ENCODE measurements at places on chromosomes 3 and 15. TPM values are rescaled to one million over a fixed set of nuclear protein-coding genes. Genes with fewer than 3 reads are reported as not detected.

The HHLA2 gene
- 0.24 TPM for total RNA-seq

The IFT80 gene
- 36.7 TPM for total RNA-seq

The CCR5 gene
- 1.2 TPM for total RNA-seq

The PP2D1 gene
- total RNA-seq: not detected

The ABHD17C gene
- total RNA-seq: 2.0 TPM

DNA sequence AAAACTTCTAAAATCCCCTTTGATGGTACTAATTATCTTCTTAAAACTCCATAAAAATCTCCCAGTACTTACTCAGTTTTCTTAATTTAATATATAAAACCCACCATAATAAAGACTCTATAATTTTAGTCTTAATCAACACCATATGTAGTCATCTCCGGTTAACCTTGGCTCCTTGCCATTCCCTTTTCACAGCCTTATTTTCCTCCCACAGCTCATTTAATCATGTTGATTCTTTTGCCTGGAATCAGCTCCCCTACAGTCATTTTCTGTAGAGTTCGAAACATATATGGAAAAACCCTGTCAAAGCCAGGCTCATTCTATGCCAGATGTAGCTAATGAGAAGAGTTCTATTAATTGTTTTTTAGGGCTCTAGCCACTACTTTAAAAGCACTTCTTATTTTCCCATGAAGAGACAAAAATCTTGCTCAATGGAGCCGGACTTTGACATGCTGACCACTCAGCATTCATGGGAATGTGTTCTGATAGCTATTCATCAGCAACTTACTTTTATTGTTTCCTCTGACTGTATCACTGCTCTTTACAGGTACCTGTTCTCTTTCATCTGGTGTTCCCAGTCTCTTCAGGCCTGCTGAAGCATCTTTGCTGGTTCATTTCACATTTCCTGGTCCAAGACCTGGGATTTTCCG lies 573.4 kb downstream of the NAALADL2 start:
- H3K4me3 ChIP-seq: no peak overlapping the region
- no peaks in the 10 kb centered on the region for H3K27me3 ChIP-seq
- DNase-seq: no peak
- H3K4me1 ChIP-seq: no peaks in the 10 kb centered on the region
- no peak overlapping the region for H3K27ac ChIP-seq

DNA sequence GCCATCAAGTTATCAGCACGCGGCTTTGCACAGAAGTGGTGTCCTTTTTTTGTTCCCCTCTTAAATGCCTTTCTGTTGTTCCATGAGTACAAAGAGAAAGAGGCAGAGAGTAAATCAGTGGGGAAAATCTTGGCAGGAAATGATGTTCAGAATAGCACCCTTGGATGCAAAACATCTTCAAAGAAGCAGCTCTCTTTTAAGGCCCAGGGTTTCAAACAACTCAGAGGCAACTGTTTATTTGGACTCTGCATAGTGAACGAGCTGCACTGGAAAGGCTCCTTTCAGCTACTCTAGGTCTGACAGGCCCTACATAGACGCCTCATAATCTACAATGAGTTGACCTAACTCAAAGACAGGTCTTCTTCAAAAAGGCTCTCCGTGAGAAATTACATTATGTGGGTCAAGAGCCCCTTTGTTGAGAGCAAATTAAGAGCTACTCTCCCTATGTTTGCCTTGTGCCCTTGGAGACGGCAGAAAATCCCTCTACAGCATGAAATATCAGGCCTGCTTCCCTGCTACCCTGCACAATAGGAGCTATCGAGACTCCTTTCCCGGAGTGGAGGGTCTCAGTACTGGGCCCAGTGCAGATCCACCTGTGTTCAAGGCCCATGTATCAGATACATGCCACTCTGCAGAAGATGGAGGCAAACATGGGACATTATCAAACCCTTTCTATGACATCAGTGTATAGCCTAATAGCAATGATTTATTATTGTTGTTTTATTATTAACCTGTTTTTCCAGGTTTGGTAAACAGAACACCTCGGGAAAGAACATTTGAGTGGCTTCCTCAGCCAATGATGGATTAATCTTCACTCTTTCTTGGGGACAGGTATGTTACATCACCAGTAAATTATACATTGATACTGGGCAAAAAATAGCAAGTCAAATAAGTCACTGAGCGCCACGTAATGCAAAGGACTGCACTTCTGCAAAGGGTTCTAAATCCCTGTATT lies 53.1 kb downstream of the HEG1 start:
- no peak overlapping the region for H3K4me3 ChIP-seq
- peak; percentile 49 for DNase-seq
- H3K27me3 ChIP-seq: no peaks in the 10 kb centered on the region
- H3K27ac ChIP-seq: peak overlapping the region; percentile 44
- peaks cover 32% of the 10 kb centered on the region for H3K4me1 ChIP-seq

DNA sequence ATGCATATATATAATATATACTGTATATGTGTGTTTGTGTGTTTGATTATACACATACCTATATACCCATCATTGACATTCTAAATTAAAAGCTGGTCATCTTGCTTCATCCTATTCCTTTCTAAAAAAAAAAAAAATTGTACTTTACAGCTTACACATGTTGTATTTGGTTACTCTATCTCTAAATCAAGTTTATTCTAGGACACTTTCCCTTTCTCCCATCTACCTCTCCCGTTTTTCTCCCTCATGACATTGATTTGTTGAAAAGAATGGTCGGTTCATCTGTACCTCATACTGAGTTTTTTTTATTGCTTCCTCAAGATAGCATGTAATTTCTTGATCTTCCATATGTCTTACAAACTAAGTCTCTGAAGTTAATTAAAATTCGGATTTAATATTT lies 26.9 kb downstream of the GABPB1 start:
- no peaks in the 10 kb centered on the region for H3K27me3 ChIP-seq
- DNase-seq: no peak
- no peaks in the 10 kb centered on the region for H3K4me1 ChIP-seq
- no peaks in the 10 kb centered on the region for H3K36me3 ChIP-seq
- no peak overlapping the region for H3K4me3 ChIP-seq

DNA sequence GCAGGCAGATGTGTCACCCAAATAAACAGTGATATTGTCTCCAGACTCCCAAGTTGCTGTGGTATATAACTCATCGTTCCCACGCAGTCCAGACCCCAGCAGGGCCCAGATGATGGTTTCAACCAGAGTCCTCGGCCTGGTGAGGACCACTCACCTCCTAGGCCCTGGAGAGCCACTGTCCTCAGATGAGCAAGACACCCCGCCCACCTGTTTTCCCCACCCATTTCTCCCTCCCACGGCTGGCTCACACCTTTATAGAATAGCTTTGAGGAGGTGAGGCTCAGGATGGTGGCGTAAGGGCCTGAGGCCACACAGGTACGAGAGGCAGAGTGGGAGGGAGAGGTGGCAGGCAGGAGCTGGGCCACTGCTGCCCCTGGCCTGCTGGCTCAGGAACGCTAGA lies 7.5 kb downstream of the MESP1 start:
- peaks cover 44% of the 10 kb centered on the region for H3K27me3 ChIP-seq
- H3K36me3 ChIP-seq: no peaks in the 10 kb centered on the region
- no peak overlapping the region for H3K27ac ChIP-seq
- H3K4me3 ChIP-seq: no peak overlapping the region

DNA sequence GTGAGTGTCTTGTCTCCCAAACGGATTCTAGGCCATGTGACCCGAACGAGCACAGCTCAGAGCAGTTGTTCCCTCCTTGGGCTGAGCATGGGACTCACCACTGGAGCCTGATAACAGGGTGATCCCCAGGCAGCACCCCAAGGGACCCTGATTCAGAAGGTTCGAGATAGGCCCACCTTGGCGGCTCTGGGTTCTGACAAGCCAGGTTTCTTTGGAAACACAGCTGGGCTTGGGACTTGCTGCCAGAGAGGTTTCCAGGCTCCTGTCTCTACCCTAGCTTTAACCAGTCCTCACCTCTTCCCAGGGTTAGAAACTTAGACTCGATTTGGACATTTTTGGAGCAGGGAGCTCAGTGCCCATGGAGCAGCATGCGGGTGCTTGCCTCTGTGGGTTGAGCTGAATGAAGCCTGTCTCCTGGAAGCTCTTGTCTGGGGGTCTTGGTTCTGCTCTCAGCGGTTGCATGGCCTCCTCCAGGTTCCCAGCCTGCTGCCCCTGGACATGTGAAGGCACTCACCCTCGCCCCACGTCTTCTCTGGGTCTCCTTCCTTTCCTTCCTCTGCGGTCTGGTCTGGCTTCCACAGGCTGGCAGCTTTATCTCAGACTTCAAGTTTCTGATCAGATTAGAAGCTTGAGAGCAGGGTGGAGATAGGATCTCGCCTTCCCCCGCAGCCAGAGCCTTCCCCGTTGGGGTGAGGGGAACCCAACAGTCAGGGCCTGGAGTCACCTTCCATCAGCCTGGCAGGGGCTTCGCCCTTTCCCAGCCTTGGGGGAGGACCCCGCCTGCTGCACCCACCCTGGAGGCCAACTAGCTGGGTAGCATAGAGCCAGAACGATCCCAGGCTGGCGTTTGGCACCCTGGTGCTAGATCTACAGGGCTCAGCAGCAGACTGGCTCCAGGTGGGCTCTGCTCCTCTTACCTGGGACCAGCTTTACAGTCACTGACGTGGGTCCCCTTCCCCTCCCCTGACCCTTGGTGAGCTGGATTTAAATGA lies 21.0 kb downstream of the PAQR5 start:
- DNase-seq: no peak
- H3K27me3 ChIP-seq: no peaks in the 10 kb centered on the region
- H3K4me1 ChIP-seq: peaks cover 11% of the 10 kb centered on the region
- H3K4me3 ChIP-seq: no peak overlapping the region

DNA sequence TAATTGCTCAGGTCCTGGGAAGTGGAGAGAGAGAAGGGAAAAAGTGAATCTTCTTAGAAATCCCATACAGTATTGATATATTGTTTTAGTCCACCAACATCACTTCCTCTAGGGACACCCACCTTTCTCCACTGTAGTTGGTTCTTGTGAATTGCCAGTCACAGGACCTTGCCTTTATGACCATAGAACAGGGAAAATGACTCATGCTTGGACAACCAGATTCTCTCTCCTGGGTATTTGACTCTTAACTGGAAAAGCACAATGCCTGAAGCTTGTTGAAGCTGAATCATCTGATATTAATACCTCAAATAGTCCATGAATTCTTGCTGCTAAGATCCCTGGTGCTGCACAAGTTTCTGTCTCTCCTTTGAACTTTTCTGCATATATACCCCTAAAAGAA lies 32.5 kb upstream of the DCLK3 start:
- no peak for DNase-seq
- no peaks in the 10 kb centered on the region for H3K27me3 ChIP-seq
- no peaks in the 10 kb centered on the region for H3K4me1 ChIP-seq
- H3K4me3 ChIP-seq: no peak overlapping the region
- no peaks in the 10 kb centered on the region for H3K36me3 ChIP-seq

GRCh38 chr15:25761971-25762662 lies 101.0 kb downstream of the ATP10A start:
- H3K4me1 ChIP-seq: no peaks in the 10 kb centered on the region
- no peaks in the 10 kb centered on the region for H3K27me3 ChIP-seq
- no peak for DNase-seq
- no peaks in the 10 kb centered on the region for H3K36me3 ChIP-seq

- H3K27me3 ChIP-seq: no peaks in the 10 kb centered on the region
- no peak overlapping the region for H3K27ac ChIP-seq
- H3K36me3 ChIP-seq: no peaks in the 10 kb centered on the region
- DNase-seq: no peak
- no peak overlapping the region for H3K4me3 ChIP-seq
These were observed 35.7 kb downstream of the SSUH2 start for GRCh38 chr3:8608791-8609467.

- H3K4me1 ChIP-seq: no peaks in the 10 kb centered on the region
- H3K36me3 ChIP-seq: no peaks in the 10 kb centered on the region
- no peaks in the 10 kb centered on the region for H3K27me3 ChIP-seq
- no peak for DNase-seq
- H3K4me3 ChIP-seq: no peak overlapping the region
These were observed 30.3 kb upstream of the SKIL start for GRCh38 chr3:170327040-170327808.

- no peak overlapping the region for H3K27ac ChIP-seq
- H3K36me3 ChIP-seq: no peaks in the 10 kb centered on the region
- H3K4me1 ChIP-seq: no peaks in the 10 kb centered on the region
These were observed 19.9 kb downstream of the KPNA4 start for GRCh38 chr3:160545504-160545871.

GRCh38 chr3:176969506-176969905 lies 227.8 kb downstream of the TBL1XR1 start:
- H3K27me3 ChIP-seq: no peaks in the 10 kb centered on the region
- no peak for DNase-seq
- H3K4me3 ChIP-seq: no peak overlapping the region

DNA sequence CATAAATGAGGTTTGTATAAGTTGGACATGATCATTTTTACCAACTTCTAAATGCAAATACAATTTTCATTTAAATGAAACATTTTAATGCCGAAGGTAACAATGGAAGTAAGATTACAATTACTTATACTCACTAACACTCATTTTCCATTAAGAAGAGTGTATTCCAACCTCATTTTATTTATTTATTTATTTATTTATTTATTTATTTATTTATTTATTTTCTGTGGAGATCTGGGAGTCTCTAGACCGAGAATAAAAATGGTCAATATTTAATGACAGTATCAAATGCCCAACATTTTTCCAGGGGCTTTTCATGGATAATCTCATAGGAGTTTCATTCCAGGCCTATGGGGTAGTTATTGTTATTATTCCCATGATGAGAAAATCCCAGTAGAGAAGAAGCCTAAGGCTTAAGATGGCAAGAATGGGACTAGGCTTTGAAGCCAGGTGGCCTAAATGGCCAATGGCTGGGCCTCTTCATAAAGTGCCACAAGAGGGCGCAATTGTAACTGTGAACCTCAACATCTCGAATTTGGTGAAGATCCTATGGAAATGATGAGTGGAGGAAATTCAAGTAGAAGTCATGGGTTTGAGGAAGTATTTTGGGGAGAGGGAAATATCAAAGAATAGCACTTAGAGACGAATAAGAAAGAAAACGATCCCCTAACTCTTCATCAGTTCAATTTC lies 21.3 kb downstream of the VGLL3 start:
- H3K27me3 ChIP-seq: no peaks in the 10 kb centered on the region
- DNase-seq: no peak
- no peak overlapping the region for H3K4me3 ChIP-seq
- no peaks in the 10 kb centered on the region for H3K4me1 ChIP-seq
- H3K27ac ChIP-seq: no peak overlapping the region
- H3K36me3 ChIP-seq: no peaks in the 10 kb centered on the region

DNA sequence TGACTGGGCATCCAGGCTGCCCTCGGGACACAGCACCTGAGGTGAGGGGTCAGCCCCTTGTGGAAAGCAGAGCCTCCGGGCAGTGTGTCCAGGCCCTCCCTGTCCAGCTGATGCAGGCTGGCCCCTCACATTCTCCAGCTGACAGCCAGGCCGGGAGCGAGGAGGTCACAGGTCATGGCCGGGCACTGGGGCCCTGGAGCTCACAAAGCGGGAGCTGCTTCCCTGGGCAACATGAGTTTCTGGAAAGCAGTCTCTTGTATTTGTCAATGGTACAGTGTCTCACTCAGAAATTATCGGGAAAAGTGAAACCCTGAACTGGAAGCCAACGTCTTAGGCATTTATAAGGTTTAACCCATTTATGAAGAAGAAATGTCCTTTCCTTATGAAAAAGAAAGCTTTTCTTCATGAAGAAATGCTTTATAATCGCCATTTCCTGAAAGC lies 118.5 kb downstream of the OPA1 start:
- H3K27ac ChIP-seq: no peak overlapping the region
- no peak for DNase-seq
- no peaks in the 10 kb centered on the region for H3K27me3 ChIP-seq
- H3K4me3 ChIP-seq: no peak overlapping the region

- no peak overlapping the region for H3K27ac ChIP-seq
- no peak overlapping the region for H3K4me3 ChIP-seq
- H3K4me1 ChIP-seq: no peaks in the 10 kb centered on the region
- no peaks in the 10 kb centered on the region for H3K27me3 ChIP-seq
These were observed 13.3 kb upstream of the STARD5 start for GRCh38 chr15:81337241-81337640.
